ENCODE measurements at places on chromosomes 6 and 20.

DNA sequence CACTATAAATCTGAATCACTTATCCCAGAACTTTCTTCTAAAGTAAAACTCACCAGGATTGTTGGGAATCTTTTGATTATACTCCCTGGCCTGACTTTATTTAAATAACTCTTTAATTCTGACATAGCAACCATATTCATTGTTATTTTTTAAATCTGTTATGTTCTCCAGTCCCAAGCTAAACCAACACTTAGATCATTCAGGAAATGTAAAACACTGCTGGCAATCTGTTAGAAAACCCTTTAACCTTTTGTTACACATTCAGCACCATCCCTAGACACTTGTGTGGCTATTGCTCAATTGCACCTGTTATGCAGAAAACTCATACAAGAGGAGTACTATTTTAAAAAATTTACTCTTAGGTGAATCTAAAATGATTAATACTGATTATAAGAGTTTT lies 101.8 kb upstream of the NHSL1 start:
- no peak for DNase-seq

DNA sequence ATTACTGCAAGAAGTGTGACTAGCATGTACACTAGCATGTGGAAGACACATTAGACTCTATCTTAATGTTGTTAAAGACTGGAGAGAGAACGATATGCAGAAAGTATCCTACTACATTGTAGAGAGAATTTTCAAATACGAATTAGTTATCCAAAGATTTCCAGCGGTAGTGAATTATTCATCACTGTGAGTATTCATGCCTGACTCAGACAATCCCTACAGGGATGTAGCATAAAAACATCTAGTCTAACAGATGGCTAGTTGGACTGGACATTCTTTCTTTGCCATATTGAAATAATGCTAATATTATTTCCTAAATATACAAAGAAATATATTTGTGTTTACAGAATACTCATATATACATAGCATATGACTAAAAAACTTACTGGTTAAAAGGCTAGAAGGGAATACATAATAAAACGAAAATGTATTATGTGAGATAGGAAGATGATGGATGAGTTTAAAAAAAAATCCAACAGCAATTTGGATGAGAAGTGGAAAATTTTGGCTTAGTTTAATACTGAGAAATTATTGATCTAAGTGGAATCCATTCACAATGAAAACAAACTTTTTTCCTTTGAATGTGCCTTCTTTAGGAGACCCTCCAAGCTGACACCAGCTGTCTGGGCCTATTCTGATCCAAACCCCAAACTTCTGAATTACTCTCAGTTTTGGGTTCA lies 580.7 kb downstream of the RFPL4B start:
- no peak for DNase-seq

DNA sequence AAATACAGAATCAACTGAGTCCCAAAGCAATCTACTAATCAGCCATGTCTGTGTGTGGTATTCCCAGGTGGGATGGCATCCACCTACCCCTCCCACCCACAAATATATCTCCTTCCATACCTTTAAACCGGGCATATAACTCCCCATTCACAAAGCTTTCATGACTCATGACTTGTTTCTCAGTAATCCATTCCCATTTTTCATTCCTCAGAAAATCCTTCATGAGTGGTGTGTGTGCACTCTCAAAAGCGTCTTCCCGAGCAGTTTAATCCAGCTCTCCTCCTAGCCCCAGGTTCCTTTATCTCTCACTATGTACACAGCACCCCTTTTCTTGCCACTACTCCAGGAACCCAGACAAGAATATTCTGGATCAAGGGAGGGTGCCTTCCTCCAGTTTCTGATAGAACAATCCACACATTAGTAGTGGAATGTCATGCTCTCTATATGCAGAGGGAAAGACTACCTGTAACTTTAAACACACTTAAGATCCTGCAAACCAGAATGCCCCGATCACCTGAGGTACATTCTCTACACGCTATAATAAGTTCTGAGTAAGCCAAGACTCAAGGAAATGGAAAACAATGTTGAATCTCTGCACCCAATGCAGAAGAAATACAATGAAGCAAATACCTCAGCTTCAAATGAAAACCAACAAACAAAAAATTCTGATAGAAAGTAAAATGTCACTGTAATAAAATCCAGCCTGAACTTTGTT lies 55.7 kb upstream of the IPCEF1 start:
- DNase-seq = no peak

GRCh38 chr20:4573564-4574355 lies 147.9 kb upstream of the PRND start:
- peak; percentile 69 for DNase-seq

DNA sequence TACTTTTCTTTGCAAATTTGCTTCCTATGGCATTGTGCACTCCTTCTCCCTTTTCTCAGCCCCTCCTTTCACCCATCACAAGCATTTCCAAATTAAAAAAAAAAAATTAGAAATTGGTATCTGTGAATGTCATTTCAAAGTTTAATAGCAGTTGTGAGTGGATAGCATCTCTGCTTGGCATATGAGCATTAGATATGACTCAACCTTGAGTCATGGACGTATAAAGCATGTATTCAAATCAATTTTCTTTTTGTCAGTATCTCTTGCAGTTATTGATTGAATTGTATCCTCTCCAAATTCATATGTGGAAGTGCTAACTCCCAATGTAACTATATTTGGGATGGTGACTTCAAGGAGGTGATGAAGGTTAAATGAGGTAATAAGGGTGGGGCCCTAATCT lies 60.1 kb upstream of the MAP3K7 start:
- no peak for DNase-seq

DNA sequence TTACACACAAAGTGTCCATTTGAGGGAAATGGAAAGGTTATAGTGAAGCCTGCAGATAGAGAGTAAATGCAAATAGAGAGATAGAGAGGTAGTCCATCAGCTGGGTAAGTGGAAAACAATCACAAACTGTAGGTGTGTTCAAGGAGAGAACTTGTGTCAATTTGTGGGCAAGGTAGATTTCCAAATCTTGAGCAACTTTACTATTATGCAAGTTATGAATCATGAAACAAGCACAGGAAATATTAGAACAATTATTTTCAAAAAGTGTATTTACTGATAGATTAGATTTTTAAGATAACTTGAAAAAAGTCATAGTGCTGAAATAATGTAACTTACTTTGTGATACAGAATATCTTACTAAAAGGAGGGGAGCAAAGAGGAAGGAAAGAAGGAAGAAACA lies 792.9 kb downstream of the EYS start:
- no peak for DNase-seq

- no peak for DNase-seq
These were observed 269.3 kb downstream of the NRN1 start for GRCh38 chr6:5737460-5737859.

DNA sequence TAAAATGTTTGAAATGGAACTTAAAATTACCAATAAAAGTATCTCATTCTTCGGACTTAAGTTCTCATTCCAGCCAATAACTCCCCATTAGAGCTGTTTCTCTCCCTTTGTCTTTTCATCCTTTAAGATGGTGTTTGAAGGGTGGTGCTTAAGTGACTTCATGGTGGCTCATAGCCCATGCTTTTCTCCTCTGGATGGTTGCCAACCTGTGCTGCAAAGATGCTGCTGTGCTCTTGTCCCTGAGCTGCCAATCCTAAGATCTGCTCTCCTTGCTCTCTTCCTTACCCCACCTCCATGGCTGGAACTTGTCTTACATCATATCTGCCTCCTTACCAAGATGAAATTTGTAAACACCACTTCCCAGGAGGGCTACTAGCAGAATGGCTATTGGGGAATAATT lies 31.6 kb upstream of the PNRC1 start:
- no peak for DNase-seq

- no peak for DNase-seq
These were observed 7.9 kb downstream of the AGPAT4 start for GRCh38 chr6:161265975-161266374.

- no peak for DNase-seq
These were observed 253.1 kb downstream of the LY86 start for GRCh38 chr6:6841571-6841970.

GRCh38 chr6:146913842-146914488 lies 290.3 kb upstream of the STXBP5 start:
- peak; percentile 94 for DNase-seq

DNA sequence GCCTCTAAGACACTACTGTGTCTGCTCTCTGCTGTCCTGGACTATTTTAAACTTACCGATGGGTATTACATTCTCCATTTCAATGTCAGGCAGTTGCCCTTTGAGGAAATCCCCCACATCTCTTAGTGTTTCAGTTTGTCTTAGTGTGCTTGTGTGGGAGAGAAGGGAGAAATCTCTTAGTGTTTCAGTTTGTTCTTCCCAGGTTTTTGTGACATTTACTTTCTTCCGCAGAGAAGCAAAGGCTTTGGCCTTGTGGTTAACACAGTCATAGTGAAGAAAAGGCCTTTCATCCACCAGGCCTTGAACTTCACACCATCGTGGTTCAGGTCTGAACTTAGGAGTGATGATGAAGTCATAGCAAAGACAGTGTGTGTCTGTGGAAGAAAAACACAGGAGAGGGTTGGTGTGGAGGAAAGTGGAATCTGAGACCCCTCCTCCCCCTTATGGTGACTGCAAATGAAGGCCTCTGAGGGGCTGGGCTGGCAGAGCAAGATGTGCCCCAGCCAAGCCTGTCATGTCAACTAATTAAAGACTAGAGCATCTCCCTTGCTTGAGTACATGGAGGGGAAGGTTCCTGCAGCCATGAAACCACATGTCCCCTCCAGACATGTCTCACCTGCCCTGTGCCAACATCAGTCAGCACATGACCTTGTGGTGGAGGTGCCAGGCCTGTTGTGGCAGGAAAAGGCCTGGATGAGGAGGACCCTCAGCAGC lies 23.9 kb downstream of the RAET1L start:
- DNase-seq = no peak

DNA sequence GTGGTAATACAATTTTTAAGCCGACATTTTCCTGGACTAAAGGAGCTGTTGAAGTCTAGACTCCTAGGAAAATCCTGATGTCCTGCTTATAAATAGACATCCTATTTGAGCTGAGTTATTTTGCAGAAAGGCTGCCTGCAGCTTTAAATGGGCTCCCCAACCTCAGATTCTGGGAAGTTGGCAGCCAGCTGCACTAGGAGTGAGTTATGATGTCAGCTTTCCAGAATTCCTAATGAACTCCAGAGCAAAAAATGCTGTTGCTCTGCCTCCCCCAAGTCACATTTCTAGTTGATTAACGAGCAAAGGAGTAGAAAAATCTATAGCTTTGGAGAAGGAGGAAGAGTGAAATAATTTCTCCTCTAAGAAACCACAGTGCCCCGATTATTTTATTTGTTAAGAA lies 346.3 kb upstream of the SULF2 start:
- DNase-seq = peak; percentile 16

DNA sequence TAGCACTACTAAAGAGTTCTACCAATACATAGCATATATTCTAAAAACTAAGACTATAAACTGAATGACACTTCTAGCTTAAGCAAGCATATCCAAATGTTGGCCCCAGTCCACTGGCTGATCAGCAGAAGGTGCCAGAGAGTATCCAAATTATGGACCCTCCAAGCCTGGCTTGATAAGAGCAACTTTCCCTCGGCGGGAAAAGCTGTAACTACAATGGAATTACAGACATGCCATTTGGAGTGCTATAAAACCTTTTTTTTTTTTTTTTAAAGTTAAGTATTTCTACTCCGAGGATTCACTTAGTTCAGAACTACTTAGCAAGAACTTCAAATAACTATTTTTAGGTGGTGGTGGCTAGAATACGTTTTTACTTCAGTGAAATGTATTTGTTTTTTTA lies 94.6 kb downstream of the EPB41L2 start:
- DNase-seq = no peak

DNA sequence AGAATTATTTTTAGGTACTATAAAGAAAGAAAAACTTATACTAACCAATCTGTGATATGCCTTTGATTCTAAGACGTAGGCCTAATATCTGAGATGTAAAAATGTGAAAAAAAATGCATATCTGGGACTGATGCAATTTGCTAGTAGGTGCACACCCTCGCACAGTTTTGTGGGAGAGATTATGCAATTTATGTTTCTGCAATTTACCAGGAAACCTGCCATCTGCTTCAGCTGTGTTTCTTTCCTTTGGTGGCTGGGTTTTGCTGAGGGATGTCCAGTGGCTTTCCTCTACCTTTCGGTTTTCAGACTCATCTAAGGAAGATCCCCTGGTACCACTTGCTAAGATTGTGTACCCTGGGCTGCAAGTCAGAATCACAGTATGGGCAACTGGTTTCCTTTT lies 186.9 kb downstream of the ZFP64 start:
- DNase-seq = peak; percentile 44

DNA sequence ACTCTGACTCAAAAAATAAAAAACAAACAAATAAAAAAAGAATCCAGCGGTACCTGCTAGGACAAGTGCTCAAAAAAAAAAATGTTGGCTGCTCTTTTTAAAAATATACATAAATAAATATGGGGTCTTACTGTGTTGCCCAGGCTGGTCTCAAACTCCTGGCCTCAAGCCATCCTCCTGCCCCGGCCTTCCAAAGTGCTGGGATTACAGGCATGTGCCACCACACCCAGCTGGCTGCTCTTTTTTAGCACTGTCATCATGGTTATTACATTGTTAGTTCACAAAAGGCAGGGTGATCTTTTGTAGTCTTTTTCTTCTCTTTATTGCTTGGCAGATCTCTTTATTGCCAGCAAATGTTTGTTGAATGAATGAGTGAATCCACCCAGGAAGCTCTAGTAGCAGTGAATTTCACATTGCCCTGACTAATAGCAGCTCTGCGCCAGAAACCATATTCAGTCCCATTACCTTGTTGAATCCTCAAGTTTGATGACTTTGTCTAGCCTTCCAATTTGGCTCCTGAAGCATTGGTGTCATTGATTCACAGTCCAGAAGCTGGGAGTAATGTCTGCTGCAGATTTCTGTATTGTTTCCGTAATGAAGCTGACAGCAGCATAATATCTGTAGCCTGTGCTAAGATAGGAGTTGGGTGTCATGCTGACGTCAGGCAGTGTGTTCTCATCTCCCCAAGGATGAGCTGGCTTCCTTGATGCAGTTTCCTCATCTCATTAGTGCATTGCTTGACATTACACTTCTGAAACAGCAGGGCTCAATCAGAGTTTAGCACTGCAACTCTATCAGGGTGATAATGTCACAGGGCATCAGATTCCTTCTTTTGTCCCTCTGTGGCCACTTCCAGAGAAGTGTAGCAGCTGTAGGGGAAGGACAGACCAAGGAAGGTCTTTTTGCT lies 84.9 kb upstream of the TGM3 start:
- no peak for DNase-seq

GRCh38 chr6:130396722-130397121 lies 30.9 kb downstream of the TMEM200A start:
- no peak for DNase-seq

DNA sequence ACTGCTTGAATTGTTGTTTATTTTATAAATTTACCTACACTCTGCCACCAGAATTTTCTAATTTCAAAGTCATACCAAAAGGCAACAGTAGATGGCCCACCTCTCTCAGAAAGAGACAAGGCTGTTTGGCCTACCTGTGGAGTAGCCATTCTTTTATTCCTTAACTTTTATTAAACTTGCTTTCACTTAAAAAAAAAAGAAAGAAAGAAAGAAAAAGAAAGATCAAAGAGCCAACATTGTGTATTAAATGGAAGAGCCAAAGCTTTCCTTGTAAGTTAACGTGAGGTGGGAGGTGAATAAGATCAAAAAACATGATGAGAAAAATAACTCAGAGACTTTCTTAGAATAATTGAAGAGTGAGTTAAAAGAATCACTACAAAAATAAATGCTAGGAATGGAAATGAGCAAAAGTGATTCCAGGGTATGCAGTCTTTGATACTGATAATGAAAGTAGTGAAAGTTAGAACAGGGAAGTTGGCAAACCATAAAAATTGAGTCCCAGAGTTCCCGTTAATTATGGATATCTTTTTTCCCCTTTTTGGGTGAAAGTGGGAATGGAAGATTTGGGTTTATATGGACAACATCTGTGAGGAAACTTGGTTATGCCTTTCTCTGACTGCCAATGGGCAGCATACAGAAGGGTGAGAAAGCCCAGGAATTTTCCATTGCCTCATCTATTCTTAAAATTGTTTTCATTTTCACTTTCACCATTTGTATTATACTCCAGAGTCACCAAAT lies 35.9 kb upstream of the MYB start:
- no peak for DNase-seq

All from AG09319 (cell line).